ENCODE measurements at places on chromosomes 1 and 21.
A peak's percentile ranks its signal among the peaks of the same experiment; 100 is the strongest.

DNA sequence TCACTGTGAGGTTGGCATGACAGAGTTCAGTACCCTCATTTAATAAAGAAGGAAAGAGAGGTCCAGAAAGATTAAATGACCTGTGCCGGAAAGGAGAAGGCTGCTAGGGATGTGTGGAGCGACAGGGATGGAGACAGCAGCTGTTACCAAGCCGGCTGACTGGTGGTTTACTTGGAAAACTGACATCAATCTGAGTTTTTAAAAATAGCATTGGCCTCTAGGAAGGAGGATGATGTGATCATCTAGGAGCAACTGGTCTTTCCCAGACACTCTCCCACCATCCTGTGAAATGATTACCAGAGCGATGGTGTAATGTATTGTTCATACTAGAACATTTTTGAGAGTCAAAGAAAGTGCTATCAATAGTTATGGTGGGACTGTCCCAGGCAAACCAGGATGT is 154.4 kb downstream of the ZSCAN20 start:
- no peak overlapping the region for H3K4me3 ChIP-seq
- no peaks in the 10 kb centered on the region for H3K36me3 ChIP-seq
- H3K4me1 ChIP-seq = no peaks in the 10 kb centered on the region
- DNase-seq = no peak
- no peaks in the 10 kb centered on the region for H3K27me3 ChIP-seq
- H3K27ac ChIP-seq = no peak overlapping the region

GRCh38 chr1:94299627-94300553 is 62.5 kb upstream of the ARHGAP29 start:
- no peak overlapping the region for H3K4me3 ChIP-seq
- no peaks in the 10 kb centered on the region for H3K36me3 ChIP-seq
- no peaks in the 10 kb centered on the region for H3K27me3 ChIP-seq
- H3K27ac ChIP-seq = peak overlapping the region; percentile 23
- DNase-seq = no peak

DNA sequence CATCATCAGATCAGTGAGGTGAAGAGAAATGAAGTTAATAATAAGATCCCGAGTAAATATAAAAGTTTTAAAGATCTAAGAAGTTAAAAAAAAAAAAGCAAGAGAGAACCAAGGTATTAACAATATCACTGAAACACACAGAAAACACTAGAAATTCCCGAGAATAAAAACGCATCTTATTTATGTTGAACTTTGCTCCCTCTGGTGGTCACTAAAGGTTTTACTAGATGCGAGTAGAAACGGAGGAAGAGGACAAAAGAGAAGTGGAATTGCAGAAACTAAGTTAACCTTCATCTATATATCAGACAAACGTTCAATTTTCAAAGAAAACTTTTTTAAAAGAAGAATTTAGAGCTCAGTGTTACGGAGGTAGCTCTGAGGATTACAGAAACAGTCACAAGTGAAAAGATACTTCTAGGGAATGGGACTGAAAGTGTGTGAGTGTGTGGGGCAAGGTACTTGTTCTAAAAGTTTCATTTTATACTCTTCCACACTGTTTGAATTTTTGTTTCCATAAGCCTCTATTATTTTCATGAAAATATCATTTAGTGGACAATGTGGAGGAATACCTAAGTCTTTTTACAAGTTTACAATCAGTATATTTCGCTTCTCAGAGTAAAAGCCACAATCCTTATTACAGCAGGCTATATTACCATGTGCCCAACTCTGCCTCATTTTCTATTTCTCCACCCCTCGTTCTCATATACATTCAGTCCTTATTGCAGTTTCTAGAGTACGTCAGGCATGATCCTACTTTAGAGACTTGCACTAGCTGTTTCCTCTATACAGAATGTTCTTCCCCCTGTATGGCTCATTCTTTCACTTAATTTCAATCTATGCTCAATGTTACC is 19.7 kb downstream of the ACBD6 start:
- no peak overlapping the region for H3K27ac ChIP-seq
- no peak for DNase-seq
- H3K4me1 ChIP-seq = no peaks in the 10 kb centered on the region
- H3K36me3 ChIP-seq = peaks cover 19% of the 10 kb centered on the region
- no peaks in the 10 kb centered on the region for H3K27me3 ChIP-seq
- no peak overlapping the region for H3K4me3 ChIP-seq

- no peaks in the 10 kb centered on the region for H3K4me1 ChIP-seq
- H3K4me3 ChIP-seq = no peak overlapping the region
- no peak overlapping the region for H3K27ac ChIP-seq
- DNase-seq = no peak
- peaks cover 4% of the 10 kb centered on the region for H3K36me3 ChIP-seq
Measured at GRCh38 chr1:50527249-50527986, 104.2 kb upstream of the DMRTA2 start.

- no peaks in the 10 kb centered on the region for H3K27me3 ChIP-seq
- H3K4me1 ChIP-seq = no peaks in the 10 kb centered on the region
- DNase-seq = no peak
Measured at GRCh38 chr1:62245201-62245600, 50.6 kb downstream of the L1TD1 start.

- no peaks in the 10 kb centered on the region for H3K4me1 ChIP-seq
- no peak overlapping the region for H3K27ac ChIP-seq
- no peak for DNase-seq
- H3K36me3 ChIP-seq = no peaks in the 10 kb centered on the region
Measured at GRCh38 chr1:143748906-143749305, 222.9 kb downstream of the FAM72C start.

DNA sequence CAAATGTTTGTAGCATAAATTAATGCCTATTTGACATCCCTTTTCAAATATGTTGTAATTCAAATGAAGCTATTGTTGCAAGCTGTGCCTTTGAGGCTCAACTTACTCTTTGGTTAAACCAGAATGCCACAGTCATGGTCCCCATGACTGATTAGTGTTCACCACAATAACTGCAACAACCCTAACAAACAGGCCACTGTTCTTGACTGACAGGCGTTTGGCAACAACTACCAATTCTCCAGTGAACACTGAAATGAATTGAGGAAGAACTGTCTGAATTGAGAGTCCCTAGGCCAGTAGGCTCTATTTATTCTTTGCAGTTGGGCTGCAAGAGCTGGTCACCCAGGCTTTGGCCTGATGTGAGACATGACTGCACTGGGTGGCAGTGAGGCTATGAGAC is 6.6 kb upstream of the TMEM167B start:
- peak overlapping the region; percentile 65 for H3K27ac ChIP-seq
- no peak overlapping the region for H3K4me3 ChIP-seq
- peak; percentile 12 for DNase-seq
- no peaks in the 10 kb centered on the region for H3K36me3 ChIP-seq
- peaks cover 10% of the 10 kb centered on the region for H3K4me1 ChIP-seq
- no peaks in the 10 kb centered on the region for H3K27me3 ChIP-seq

DNA sequence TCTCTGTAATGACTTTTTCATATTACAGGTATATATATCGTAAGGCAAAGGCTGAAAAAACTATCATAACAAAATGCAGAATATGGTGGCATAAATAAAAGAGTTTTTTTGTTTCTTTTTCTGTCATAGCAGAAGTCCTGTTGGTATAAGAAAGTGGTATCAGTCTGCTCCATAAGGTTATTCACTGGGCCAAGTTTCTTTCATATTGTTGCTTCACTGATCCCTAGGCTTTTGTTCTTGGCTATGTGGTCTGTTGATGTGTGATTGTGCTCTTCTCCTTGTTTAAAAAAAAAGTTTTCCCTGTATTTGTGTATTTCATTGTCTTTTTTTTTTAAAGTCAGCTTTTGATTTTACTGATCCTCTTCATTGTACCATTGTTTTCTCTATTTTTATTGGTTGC is 26.0 kb downstream of the PTBP2 start:
- DNase-seq = no peak
- no peak overlapping the region for H3K4me3 ChIP-seq
- H3K27me3 ChIP-seq = no peaks in the 10 kb centered on the region
- peaks cover 9% of the 10 kb centered on the region for H3K36me3 ChIP-seq

DNA sequence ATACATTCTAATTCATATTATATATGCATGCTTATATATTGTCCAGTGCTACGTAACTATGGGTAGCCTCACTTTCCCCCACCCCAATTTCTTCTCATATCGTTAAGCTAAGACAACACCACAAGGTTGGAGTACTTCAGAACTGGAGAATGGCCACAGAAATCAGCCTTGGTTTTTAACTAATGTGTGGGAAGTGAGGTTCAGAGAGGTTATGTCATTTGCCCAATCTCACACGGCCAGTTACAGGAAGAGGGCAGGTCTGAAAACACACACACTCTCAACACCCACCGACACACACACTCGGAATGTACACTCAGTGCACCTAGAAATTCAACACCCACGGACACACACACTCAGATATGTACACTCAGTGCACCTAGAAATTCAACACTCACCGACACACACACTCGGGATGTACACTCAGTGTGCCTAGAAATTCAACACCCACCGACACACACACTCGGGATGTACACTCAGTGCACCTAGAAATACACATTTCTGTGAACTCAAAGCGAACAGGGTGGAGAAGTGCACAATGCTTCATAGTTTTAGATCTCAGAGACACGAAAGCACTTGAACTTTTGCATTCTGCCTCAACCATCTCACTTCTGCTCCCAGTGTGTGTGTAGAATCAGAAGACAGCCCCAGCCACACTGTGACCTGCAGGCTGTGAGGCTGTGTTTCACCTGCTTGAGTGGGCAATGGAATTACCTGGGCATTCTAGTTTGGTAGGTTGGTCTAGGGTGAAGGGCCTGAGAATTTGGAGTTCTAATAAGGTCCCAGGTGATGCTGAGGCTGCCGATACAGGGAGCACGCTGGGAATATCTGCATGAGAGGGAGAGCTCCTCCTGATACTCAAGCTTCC is 170.4 kb downstream of the CLIC6 start:
- peaks cover 8% of the 10 kb centered on the region for H3K4me1 ChIP-seq
- peaks cover under 1% of the 10 kb centered on the region for H3K36me3 ChIP-seq
- no peak for DNase-seq
- H3K27ac ChIP-seq = no peak overlapping the region

Measured in ascending aorta (tissue), 2 donors.